GDM1 (cell line): ENCODE measurements at places on chromosomes 7 and 10.

GRCh38 chr10:130723704-130724103 is 587.5 kb downstream of the GLRX3 start:
- DNase-seq = no peak

- no peak for DNase-seq
These were observed 243.2 kb downstream of the CDK14 start for GRCh38 chr7:90839316-90839715.

- DNase-seq = no peak
These were observed 416.2 kb upstream of the NFE2L3 start for GRCh38 chr7:25735674-25736242.

DNA sequence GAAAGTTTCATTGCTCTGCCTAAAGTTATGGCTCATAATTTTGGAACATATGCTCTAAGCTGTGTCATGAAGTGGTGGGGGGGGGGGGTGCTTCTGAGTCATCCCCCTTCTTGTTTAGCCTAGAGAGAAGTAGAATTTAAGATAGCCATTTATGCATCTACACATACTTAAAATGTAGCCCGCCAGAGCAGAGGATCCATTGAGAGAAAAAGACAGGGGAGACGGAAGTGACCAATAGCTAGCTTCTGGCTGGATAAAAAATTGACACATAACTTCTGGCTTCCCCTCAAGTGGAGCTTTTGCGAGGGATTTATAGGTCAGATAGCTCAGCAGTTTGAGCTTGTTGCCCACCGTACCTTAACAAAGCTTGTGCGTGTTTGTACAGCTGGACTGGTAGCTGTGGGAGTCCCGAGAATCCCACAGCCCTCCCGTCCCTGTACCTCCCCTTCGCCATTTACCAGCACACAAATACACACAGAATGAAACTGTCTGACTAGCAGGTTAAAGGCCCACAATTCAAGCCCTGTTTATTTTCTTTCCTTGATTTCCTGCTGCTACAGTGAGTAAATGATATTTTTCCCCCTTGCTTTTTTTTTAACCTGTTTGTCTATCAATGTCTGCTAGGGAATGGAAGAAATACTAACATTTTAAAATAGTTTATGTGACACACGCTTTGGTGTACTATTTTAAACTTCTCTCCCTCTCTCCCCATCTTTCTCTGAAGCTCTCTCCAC is 232.6 kb upstream of the FERD3L start:
- no peak for DNase-seq

DNA sequence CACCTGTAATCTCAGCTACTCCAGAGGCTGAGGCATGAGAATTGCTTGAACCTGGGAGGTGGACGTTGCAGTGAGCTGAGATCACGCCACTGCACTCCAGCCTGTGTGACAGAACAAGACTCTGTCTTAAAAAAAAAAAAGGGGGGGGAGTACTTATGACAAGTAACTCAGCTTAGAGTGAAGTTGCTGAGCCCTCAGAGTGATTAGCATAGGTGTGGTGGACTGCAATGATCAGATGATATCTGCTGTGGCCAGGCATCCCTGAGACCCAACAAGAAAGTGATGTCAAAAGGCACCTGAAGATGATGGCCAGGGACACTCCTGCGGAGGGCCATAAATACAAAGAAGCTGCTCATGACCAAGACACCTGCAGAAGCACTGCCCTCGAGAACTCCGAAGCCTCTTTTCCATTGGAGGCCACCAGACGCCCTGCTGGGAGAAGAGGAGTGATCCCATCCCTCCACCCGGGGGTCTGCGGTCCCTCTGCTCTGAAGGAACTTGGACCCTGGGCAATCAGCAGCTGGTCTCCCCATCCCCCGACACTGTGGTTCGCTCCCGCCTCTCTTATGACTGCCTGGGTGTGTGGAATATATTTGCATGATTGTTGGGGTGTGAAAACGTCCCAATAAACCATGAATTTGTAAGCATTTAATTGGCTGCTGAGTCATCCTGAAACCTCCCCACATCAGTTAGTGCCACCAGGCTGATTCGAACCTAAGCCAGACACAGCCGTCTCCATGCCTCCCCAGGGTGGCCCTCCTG is 46.0 kb downstream of the RASGEF1A start:
- DNase-seq = no peak

- no peak for DNase-seq
These were observed 276.9 kb downstream of the TCF7L2 start for GRCh38 chr10:113226831-113227445.

- no peak for DNase-seq
These were observed 233.0 kb downstream of the WDR11 start for GRCh38 chr10:121084016-121084674.

DNA sequence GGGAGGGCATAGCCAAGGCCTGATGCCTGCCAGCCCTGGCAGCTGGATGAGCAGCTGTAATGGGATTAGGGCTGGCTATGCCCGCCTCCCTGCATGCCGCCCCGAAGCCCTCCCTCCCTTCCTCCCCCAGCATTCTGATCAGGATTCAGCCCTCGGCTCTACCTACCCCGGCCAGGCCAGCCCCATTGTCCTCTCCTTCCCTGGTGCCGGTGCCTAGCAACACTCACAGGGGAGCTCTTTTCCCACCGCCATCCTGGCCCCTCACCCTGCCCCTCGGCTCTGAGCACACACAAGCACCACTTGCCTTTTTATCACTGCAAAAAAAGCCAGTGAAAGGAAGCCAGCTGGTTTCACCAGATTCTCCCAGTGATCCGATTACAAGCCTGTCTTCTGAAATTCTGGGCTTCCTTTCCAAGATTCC is 9.0 kb upstream of the ADCYAP1R1 start:
- no peak for DNase-seq

DNA sequence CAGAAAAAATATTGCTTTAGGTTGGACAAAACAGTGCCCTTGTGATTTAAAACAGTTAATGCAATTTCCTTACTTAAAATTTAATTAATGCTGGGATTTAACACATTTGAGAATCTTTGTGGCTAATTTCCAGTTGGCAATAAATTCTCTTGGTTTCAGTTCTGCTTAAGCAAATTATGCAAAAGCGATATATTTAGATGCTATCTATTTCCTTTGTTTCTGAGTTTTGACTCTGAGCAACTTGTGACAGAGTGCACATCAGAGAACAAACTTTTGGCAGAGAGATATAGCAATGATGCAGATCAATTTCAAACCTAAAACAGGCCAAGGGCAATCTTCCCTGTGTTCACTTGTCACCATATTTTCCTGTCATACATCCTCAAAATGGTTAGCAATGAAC is 933.6 kb upstream of the ZWINT start:
- DNase-seq = no peak

DNA sequence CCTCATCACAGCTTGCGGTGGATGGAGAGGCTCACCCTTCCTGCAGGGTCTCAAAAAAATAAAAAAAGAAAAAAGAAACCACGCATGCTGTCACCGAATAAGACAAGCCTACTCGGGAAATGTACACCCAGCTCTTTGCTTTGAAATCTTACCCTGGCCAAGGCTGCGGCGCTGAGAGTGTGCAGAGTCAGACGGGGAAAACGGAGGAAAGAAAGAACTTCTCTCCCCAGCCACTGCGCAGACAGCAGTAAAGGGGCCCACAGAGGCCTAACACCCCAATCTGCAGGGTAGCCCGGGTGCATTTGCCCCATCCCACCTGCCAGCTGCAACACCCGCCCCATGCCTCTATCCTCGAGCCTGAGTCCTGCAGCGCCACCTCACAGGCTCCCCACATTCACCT is 14.8 kb downstream of the SLIT1 start:
- DNase-seq = no peak

DNA sequence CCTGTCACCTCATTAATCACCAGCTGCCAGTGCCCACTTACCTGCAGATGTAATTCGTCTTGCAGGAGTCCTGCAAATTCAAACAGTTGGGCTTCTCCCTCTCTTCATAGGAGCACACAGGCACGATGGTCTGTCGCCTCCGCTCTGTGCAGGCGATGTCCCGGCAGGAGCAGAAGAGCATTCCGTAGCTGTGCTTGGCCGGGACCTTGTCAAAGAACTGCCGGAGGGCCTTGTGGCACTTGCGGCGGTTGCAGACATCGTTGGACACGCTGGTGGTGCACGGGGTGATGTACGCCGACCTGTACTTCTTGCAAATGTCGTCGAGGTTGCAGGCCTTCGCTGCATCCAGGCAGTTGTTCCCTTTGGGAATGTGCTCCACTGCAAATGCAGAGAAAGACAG is 147.8 kb downstream of the GFRA1 start:
- no peak for DNase-seq

DNA sequence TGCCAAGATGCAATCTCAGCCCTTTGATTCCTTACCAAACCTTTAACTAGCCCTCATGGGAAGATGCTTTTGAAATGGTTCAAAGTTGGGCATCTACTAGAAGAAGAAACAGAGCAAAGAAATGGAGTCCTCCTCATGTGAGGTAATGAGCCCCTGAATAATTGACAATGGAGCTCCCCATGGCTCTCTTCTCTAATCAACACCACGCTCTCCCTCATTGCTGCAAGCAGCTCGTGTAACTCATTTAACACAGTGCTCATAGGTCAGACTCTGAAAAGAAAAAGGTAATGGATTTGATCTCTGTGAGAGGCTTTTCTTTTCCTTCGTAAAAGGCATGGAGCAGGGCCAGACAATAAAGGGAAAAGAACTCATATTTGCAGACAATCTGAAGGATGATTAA is 312.8 kb downstream of the PHTF2 start:
- DNase-seq = no peak

- DNase-seq = no peak
These were observed 21.8 kb upstream of the AKR1B1 start for GRCh38 chr7:134480730-134481129.

DNA sequence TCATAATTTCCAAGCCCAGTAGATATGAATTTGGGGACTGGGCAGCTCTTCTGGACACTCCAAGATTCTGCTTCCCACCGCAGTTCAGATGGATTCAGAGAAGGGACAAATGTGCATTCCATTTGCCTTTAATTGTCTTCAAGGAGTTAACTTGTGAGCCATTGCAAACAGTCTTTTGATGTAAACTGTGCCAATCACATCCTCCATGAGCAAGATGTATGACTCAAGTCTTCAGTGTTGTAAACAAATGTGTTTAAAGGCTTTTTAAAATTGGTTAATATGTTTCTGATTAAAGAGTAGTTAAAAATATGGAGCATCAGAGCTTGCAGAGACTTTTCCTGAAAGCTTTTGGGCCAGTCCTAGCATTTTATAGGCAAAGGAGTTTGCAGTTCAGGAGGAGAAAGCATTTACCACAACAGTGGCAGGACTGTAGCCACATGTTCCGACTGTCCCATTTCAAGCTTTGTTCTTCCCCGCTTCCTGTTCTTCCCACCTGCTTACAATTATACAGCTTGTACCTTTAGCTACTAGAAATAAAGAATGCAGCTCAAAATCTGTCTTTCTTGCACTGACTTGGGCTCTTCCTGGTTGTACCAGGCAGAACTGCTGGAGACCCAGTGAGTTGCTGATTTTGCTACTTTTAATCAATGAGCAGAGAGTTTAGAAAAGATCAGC is 6.2 kb downstream of the SLC18A2 start:
- DNase-seq = no peak

GRCh38 chr10:78894841-78895195 is 173.9 kb upstream of the ZMIZ1 start:
- DNase-seq = no peak

DNA sequence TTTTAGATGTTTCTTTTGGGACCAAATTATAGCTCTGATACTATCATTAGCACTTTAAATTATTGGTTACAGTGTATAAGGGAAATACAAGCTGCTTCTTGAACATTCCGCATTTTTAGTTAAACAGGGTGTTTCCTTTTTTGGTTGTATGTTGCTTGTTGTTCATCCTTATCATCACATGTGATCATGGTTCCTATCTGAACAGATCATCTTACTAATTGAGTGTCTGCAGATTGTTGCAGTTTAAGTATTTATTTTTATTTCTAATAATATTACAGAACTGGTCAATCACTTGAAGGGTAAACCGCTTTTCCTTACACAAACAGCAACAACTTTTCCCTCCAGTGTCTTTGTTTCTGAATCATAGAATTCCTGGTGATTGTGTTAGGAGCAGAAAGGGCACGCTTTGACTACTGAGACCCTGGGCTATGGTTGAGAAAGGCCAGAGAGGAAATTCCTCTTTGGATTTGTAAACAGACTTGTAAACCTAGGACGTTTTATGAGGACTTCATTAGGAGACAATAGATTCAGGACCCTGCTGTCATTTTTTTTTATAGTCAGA is 37.2 kb downstream of the CHN2 start:
- no peak for DNase-seq

- no peak for DNase-seq
These were observed 348.8 kb downstream of the SDK1 start for GRCh38 chr7:3649678-3650440.

- no peak for DNase-seq
These were observed 772 bp downstream of the PRDX3 start for GRCh38 chr10:119177708-119178371.

GRCh38 chr7:105278973-105279687 is 109.6 kb downstream of the SRPK2 start:
- no peak for DNase-seq

DNA sequence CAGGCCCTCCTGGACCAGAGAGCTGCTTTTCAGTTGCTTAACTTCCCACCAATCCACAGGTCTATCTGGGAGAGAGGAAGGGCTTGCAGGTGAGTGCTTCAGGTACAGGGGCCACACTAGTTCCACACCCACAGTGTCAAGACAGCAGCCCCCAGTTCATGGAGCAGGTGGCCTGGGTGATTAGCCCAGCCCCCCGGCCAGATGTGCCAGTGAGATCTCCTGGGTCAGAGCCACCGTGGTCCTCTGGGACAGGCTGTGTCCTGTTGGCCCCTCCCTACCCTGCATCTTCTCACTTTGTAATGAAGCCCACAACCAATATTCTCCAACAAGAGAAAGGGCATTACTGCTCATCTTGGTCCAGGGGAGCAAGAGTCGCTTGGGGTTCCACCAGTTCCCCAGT is 30.6 kb downstream of the DRGX start:
- no peak for DNase-seq

- DNase-seq = no peak
These were observed 46.3 kb downstream of the NRP1 start for GRCh38 chr10:33288127-33288526.

DNA sequence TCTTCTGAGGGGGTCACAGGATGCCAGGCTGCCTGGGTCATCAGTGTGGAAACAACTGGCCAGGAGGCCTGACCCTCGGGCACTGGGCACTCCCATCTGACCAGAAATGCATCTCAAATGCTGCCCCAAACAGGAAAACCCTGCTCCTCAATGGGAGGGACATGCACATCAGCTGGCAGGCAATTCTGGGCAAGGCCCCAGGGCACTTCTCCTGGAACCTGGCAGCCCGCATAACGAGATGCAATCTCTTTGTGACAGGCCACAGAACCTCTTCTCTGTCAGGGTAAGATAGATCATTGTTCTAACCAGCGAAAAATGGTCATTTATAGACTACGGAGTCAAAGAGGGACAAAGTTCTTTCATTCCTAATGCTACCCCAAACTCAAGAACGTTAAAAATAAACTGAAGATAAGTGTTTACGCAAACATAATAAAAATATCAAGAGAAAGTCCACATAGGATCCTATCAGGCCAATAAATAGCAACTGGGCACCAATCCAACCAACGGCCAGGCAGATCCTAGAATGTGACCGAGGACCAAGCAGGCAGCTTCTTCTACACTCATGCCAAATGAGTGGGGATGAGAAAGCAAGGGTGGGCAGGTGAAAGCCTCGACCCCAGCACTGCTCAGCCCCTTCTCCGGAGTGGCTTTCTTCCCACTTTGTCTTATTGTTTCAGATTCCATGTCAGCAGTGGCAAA is 212.3 kb downstream of the TCERG1L start:
- DNase-seq = no peak

GRCh38 chr7:42768045-42768444 is 143.8 kb downstream of the C7orf25 start:
- DNase-seq = no peak

GRCh38 chr7:121406944-121407343 is 10.8 kb upstream of the FAM3C start:
- no peak for DNase-seq
